HFFc6 (cell line): ENCODE measurements at places on chromosomes 1 and 21. TPM values are rescaled to one million over a fixed set of nuclear protein-coding genes. Genes with fewer than 3 reads are reported as not detected.

GRCh38 chr1:41358131-41359021 lies 2.9 kb upstream of the FOXO6 start:
- H3K27me3 ChIP-seq: peaks cover 25% of the 10 kb centered on the region
- peaks cover 32% of the 10 kb centered on the region for H3K4me1 ChIP-seq
- no peaks in the 10 kb centered on the region for H3K36me3 ChIP-seq
- no peak for DNase-seq

GRCh38 chr1:3618531-3618880 lies 6.3 kb upstream of the TPRG1L start:
- DNase-seq: no peak
- H3K27ac ChIP-seq: no peak overlapping the region
- H3K4me3 ChIP-seq: no peak overlapping the region
- H3K27me3 ChIP-seq: peaks cover 9% of the 10 kb centered on the region

- DNase-seq: no peak
- no peak overlapping the region for H3K4me3 ChIP-seq
- peaks cover 40% of the 10 kb centered on the region for H3K36me3 ChIP-seq
- no peak overlapping the region for H3K27ac ChIP-seq
- H3K27me3 ChIP-seq: no peaks in the 10 kb centered on the region; the same call in 1 of the 2 replicates
- H3K4me1 ChIP-seq: peaks cover 17% of the 10 kb centered on the region
Measured at GRCh38 chr1:10308001-10308400, 90.9 kb upstream of the PGD start.

RIIAD1 gene
- total RNA-seq: not detected in 3 replicates

DNA sequence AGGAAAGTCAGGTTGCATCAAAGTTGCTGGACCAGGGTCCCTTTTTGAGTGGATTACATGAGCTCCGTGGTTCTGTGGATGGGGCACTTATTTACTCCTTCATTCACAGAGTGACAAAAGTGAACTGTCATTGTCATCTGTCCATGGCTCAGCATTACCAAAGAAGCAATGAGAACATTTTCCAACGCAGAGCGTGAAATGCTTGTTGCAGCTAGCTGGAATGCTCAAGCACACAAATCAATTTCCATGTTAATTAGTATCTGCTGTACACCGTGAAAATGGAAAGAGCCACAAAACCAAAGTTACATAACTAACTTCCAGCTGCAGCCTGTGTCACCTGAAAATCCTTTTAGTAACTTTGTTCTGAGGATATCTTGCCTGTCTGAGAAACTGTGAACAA lies 78.9 kb downstream of the MT1HL1 start:
- peaks cover 4% of the 10 kb centered on the region for H3K27me3 ChIP-seq
- H3K4me1 ChIP-seq: no peaks in the 10 kb centered on the region
- H3K4me3 ChIP-seq: no peak overlapping the region
- DNase-seq: no peak
- H3K36me3 ChIP-seq: no peaks in the 10 kb centered on the region

GRCh38 chr1:225517697-225518096 lies 89.9 kb upstream of the LBR start:
- DNase-seq: no peak
- H3K27me3 ChIP-seq: peaks cover 6% of the 10 kb centered on the region; the same call in 1 of the 2 replicates
- peaks cover 53% of the 10 kb centered on the region for H3K4me1 ChIP-seq

GRCh38 chr1:186541003-186541402 lies 80.1 kb upstream of the PDC start:
- H3K4me3 ChIP-seq: no peak overlapping the region
- DNase-seq: no peak
- peaks cover 27% of the 10 kb centered on the region for H3K4me1 ChIP-seq
- peaks cover 24% of the 10 kb centered on the region for H3K36me3 ChIP-seq
- H3K27me3 ChIP-seq: no peaks in the 10 kb centered on the region

DNA sequence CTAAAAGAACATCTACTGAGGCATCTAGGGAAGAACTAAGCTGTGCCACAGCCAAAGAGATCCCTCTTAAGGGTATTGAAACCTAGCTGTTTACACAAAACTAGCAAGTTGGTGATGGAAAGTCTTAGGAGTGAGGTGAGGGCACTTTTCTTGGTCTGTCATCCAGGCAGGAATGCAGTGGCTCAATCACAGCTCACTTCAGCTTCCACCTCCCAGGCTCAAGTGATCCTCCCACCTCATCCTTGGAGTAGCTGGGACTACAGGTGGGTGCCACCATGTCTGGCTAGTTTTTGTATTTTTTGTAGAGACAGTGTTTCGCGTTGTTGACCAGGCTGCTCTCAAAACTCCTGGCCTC lies 2.4 kb downstream of the PLEKHO1 start:
- H3K27ac ChIP-seq: peak overlapping the region; percentile 87
- H3K4me3 ChIP-seq: peak overlapping the region; percentile 97
- H3K4me1 ChIP-seq: peaks cover 79% of the 10 kb centered on the region
- peaks cover 51% of the 10 kb centered on the region for H3K36me3 ChIP-seq

- H3K27ac ChIP-seq: no peak overlapping the region
- no peak for DNase-seq
- no peaks in the 10 kb centered on the region for H3K27me3 ChIP-seq
- H3K36me3 ChIP-seq: no peaks in the 10 kb centered on the region
- H3K4me1 ChIP-seq: peaks cover 15% of the 10 kb centered on the region; the same call in 1 of the 2 replicates
Measured at GRCh38 chr1:61224609-61225008, 142.2 kb downstream of the NFIA start.
